ENCODE measurements at places on chromosomes 4 and X.
A peak's percentile ranks its signal among the peaks of the same experiment; 100 is the strongest.

DNA sequence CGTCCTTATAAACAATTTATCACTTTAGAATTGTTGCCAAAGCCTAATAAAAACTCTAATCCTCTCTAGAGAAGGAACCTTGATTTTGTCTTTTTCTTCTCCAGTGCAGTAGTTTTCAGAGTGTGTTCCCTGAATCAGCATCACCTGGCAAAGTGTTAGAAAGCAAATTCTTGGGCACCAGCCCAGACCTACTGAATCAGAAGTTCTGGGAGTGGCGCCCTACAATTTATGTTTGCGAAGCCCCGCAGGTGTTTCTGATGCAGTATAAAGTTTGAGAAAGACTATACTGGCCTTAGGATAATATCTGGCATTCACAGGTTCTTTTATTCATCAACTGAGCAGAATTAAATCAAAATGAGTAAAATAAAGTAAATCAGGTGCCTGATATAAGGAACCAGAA lies 645.8 kb upstream of the ATOH1 start:
- DNase-seq: no peak

DNA sequence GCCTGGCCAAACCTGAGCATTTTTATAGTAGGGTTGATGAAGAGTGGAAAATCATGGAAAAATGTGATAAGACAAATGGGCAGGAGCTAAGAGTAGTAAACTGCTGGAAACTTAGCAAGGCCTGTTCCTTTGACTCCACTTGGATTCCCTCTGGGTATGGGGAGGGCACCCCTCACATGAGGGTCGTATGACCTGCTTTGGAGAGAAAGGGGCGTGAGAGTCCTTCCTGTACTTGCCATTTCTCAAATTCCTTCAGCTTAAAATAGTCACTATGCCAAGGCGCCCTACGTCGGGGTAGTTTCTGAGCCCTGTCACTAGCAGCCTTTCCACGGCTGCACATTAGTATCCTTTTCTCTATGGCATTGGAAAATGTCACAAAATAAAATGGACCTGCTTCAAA lies 49.1 kb downstream of the GPRIN3 start:
- no peak for DNase-seq

GRCh38 chr4:8585721-8586212 lies 5.6 kb downstream of the GPR78 start:
- DNase-seq: no peak

- no peak for DNase-seq
Observed at GRCh38 chrX:44747969-44748368, 95.9 kb upstream of the DUSP21 start.

DNA sequence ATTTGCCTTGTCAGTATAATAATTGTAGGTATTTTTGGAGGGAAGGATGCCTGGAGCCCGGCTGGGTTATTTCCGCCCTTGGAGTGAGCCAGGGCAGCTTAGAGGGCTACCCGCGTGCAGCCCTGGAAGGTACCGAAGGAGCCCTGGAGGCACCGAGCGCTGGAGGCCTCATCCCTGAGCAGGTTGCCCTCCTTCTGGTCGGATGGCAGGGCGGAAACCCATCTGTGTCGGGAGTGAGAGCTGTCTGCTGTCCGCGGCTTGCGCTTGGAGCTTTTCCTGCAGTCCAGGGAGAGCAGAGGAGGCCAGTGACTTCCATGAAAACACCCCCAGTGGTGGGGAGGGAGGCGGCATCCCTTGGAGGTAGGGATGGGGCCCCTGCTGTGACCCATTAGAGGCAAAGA lies 122.1 kb downstream of the TBL1X start:
- DNase-seq: no peak

GRCh38 chrX:154458954-154459778 lies 1.1 kb downstream of the PLXNA3 start:
- DNase-seq: no peak

DNA sequence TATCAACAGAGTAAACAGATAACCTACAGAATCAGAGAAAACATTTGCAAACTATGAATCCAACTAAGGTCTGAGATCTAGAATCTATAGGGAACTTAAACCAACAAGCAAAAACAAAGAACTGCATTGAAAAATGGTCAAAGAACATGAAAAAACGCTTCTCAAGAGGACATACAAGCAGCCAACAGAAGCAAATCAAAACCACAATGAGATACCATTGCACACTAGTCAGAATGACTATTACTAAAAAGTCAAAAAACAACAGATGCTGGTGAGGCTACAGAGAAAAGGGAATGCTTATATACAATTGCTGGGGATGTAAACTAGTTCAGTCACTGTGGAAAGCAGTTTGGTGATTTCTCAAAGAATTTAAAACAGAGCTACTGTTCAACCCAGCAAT lies 255.7 kb downstream of the TMEM47 start:
- DNase-seq: no peak

DNA sequence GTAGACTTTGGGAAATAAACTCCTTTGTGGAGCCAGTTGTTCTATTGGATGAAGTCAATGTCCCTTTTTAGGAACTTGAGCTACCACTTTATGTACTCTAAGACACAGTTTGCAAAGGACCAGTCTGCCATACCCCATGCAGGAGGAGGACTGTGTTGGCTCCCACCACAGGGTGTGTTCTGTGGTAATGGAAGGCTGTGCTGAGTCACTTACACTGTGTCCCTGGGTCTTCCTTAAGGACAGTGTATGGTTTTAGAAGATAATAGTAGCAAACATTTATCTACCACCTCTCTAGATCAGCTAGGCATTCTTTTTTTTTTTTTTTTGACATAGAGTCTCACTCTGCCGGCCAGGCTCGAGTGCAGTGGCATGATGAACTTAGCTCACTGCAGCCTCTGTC lies 184.0 kb upstream of the PGRMC2 start:
- no peak for DNase-seq

- DNase-seq: no peak
Observed at GRCh38 chr4:105520819-105521790, 31.3 kb upstream of the ARHGEF38 start.

- DNase-seq: no peak
Observed at GRCh38 chr4:109990261-109991257, 77.9 kb downstream of the EGF start.

- DNase-seq: no peak
Observed at GRCh38 chrX:3584415-3584996, 128.9 kb downstream of the PRKX start.

- no peak for DNase-seq
Observed at GRCh38 chr4:36027203-36027602, 217.1 kb downstream of the ARAP2 start.

DNA sequence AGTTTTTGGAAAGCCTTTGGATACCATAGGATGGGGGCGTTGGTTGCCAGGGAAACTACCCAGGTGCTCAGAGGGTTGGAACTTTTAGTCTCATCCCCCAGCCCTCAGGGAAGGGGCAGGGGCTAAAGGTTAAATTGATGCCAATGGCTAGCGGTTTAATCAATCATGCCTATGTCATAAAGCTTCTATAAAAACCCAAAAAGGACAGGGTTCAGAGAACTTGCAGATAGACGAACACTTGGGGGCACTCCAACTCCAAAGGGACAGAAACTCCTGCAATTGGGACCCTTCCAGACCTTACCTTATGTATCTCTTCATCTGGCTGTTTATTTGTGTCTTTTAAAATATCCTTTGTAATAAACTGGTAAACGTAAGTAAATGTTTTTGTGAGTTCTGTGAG lies 30.0 kb upstream of the GPR173 start:
- no peak for DNase-seq

- DNase-seq: no peak
Observed at GRCh38 chr4:85260064-85260463, 214.9 kb upstream of the ARHGAP24 start.

- peak; percentile 10 for DNase-seq
Observed at GRCh38 chrX:30910124-30910860, 21.2 kb upstream of the TAB3 start.

GRCh38 chr4:136931781-136932180 lies 600.5 kb downstream of the PCDH18 start:
- DNase-seq: no peak

DNA sequence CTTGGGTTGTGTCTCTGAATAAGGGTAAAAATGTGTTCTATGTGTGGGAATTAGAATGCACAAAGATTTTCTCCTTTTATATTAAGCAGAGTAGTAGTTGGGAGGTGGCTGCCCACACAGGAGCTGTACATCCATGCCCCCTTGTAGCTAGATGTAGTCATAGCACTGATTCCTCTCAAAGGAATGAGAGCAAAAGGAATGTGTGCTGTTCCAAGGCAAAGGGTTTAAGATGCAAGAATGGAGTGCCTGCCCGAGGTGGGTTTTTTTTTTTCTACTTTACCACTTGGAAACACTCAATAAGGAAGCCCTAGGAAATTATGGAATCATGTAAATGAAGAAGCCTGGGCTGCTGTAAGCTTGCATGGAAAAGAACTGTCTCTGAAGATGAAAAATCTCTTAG lies 2183.2 kb upstream of the AGA start:
- DNase-seq: no peak

DNA sequence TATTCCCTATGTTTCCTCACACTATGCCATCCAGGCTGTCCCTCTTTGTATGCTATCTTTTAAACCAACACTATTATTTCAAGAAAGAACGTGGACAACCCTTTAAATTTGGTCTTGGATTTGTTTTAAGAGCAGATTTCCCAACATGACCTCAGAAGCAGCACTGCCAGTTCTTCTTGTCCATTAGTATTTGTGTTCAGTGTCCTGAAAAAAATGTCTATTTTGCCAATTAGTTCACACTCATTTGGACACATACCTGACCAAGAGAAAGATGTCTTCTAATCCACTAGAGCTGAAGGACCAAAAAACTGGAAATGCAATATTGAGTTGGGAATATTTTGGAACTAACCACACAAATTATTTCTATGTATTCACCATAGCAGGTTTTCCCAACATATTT lies 223.2 kb upstream of the CNKSR2 start:
- no peak for DNase-seq

DNA sequence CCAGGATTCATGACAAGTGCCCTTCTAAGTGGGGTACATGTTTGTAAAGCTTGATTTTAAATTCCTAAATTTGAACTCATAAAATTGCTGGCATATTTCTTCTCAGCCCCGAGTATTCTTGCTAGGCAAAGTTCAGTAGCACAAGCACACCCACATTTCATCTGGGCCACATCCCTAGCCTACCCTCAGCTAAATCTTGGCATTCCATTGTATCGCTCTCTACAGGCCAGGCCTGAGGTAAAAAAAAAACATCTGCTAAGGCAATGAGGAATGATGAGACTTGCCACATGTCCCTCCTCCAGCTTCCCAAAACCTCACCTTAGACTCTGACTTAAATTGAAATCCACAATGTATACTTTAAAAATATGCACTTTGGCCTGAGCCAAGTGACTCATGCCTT lies 51.4 kb upstream of the VCX3B start:
- no peak for DNase-seq

DNA sequence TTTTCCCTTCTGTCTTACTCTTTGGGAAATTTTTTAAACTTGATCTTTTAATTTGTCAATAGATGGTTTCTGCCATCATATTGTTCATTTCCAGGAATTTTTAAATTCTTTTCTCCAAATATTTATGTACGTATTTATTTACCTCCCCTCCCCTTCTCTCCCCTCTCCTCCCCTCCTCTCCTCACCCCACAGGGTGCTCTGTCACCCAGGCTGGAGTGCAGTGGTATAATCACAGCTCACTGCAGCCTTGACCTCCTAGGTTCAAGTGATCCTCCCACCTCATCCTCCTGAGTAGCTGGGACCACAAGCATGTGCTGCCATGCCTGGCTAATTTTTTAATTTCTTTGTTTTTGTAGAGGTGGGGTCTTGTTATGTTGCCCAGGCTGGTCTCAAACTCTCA lies 73.8 kb downstream of the WWC2 start:
- no peak for DNase-seq

Data from activated T-helper 2 cell treated with anti-CD3 and anti-CD28 coated beads, Interferon-gamma antibody, Interleukin-2, Interleukin-4, amounts not matched to agents 10 μg/mL and 5 μg/mL and 100 μg/mL, durations not matched to agents 14 hours and 24 hours and 36 hours (primary cell).